ENCODE measurements at places on chromosomes 3 and 15.

DNA sequence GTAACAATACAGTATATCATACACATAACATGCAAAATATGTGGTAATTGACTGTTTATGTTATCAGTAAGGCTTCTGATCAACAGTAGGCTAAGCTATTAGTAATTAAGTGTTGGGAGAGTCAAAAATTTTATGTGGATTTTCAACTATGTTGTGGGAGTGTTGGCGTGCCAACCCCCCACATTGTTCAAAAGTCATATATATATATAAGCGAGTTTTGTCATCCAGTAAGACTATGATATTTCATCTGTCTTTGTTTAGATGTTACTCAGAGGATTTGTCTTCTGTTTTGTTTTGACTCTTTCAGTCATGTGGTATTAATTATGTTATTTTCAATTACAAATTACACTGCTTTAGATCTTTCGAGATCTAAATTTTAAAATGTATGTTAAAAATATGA, 51.0 kb upstream of the RAP2B start:
- DNase-seq: no peak

- no peak for DNase-seq
Observed at GRCh38 chr15:62413786-62414185, 248.7 kb upstream of the C2CD4B start.

GRCh38 chr3:50534681-50535330, 31.4 kb upstream of the CACNA2D2 start:
- DNase-seq: peak; percentile 35

DNA sequence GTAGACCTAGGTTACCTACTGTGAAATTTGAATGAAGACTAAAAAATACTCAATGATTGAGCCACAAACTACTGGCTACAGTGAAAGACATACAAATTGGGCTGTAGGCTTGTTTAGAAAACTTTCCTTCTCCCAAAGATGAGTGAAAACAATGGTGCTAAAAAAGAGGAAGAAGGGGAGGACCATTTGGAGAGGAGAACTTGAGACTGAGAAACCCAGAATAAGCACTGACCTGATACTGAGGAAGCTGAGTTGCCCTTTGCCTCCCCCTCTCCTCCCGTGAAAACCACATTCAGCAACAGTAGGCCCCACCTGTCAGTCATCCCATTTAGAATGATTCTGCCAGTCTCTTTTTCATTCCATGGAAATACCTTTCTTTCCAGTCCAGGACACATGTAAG, 484.0 kb upstream of the TGFBR2 start:
- DNase-seq: no peak

GRCh38 chr3:157134620-157135191, 25.2 kb downstream of the CCNL1 start:
- DNase-seq: peak; percentile 60

All from astrocyte of the spinal cord (primary cell).